ENCODE measurements at places on chromosomes 16 and 17.

DNA sequence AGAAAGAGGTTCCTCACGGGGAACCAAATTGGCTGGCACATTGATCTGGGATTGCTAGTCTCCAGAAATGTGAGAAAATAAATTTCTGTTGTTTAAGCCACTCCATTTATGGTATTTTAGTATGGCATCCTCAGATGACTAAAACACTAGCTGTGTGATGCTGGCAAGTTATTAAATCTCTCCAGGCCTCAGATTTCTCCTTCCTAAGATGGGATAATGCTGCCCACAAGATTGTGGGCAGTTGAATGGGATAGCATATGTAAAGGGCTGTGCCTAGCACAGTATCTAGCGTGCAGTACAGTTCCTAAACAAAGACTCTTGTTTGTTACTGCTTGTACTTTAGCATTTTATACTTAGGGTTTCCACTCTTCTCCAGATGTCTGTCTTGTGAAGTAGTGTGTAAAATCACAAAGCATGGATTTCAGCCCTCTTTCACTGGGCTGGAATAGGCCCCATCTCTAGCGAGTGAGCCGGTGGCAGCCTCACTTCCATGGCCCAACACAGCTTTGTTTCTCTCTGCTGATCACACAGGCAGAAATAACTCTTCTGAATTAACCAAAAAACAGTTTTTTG lies 38.2 kb upstream of the PHAF1 start:
- no peak for DNase-seq

GRCh38 chr16:17963185-17963836 lies 373.2 kb downstream of the NPIPA8 start:
- no peak for DNase-seq

DNA sequence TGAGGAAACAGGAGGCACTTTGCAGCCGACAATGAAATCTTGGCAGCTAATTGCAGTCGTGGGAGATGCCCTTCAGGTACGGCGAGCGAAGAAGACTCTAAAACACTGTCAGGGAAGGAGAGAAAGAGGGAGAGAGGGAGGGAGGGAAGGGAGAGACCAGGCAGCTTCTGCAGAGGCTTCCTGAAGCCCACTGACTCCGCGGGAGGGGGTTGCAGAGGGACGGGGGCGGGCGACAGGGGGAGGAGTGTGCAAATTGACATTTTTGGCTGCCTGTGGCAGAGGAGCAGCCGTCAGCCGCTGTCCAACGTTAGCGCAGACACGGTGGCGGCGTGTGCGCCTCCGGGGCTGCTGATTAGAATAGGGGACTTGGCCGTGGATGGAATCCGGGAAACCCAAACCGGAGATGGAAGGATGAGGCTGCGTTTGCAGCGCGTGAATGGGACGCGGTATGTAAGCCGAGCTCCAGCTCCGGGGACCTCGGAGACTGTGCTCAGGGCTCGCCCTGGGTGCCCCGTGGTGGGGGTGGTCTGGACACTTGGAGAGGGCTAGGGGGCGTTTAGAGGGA lies 849.1 kb upstream of the RBFOX1 start:
- DNase-seq = no peak

- DNase-seq = no peak
Measured at GRCh38 chr17:49441578-49441977, 26.9 kb upstream of the PHB1 start.

GRCh38 chr16:4200000-4200780 lies 41.7 kb downstream of the SRL start:
- DNase-seq = peak; percentile 57

GRCh38 chr16:80273635-80274538 lies 266.9 kb upstream of the DYNLRB2 start:
- no peak for DNase-seq

DNA sequence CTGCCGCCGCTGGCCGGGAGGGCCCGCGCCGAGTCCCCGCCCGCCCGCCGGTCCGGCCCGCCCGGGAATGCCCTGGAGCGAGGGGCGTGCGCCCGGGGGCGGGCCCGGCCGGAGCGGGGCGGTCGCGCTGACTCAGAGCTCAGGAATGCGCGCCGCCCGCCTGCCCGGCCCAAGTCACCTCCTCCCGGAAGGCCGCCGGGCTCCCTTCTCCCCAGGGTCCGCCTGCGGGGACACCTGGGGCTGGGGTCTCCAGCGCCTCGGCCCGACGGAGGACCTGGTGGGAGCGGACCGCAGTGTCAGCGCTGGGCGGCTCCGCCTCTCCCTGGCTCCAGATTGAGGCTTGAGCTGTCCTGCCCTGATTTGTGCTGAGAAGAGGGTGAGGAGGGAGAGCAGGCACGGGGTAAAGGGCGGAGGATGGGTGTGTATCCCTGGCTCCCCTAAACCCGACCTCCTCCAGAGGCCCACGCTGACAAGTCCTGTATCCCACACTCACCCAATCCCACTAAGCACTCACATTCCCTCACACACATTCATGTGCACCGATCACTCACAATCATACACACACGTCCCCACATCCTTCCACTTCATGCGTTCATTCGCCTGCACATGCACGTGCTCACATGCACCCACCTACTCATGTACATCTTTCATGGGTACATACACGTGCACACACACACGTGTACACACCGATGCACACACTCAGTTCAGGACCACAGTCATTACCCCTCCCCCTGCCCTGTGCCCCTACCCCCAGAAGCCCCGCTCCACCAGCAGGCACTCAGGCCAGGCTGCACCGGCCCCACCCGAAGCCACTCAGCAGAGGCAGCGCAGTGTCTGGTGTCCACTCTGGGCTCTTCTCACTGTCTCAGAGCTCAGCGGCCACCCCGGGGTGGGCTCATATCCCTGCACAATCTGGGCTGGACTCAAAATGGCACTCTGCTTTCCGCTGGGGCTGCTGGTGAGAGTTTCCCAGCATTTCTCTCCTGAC lies at the start of gene RHBDF1:
TSS of gene RHBDF1 (minus strand) at position 71 of the 988 bp plus-strand sequence. CDS start 7,616 bp downstream, outside the sequence.
- DNase-seq = peak; percentile 51

DNA sequence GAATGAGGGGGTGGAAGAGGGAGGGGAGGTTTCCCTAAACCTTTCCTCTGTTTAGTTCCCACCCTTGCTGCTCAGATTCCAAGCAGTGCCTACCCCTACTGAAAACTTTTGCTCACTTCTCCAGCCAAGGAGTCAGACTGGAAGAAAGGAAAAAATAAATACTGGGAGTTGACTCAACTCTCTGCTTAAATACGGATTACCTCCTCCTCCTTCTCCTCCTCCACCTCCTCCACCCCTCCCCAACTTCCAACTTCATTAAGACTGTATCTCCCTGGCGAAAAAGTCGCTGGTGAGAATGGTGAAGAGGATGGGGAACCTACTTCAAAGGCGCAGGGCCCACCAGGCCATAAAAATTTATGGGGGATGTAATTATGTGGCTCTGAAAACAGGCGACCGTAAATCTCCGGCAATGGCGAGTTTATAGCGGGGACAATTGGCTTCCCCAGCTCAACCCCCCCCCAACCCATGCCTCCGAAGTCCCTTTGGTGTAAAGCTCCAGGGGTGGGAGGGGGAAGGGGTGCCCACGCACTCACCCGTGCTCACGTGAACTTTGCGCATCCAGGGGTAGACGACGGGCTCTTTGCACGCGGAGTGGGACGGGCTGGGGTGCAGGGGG lies 712 bp downstream of the HOXB4 start:
- no peak for DNase-seq

GRCh38 chr17:49455272-49455861 lies 39.7 kb upstream of the NGFR start:
- DNase-seq = no peak

DNA sequence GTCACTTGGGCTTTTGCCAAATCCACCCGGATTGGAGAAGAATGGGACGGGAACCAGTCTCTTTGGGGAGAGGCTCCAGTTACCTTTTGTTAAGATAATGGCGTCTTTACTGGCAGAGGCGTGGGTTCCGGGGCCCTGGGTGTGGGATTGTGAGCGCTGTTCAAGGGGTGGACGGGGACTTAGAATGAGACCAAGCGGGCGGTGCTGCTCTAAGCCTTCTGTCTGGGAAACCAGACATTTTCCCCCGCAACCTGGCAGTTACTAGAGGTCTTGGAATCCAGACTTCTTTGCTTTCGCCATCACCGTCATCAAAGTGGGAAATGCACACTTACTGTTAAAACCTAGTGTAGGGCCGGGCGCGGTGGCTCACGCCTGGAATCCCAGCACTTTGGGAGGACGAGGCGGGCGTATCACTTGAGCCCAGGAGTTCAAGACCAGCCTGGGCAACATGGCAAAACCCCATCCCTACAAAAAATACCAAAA lies 706 bp downstream of the TEN1 start:
- DNase-seq = no peak

DNA sequence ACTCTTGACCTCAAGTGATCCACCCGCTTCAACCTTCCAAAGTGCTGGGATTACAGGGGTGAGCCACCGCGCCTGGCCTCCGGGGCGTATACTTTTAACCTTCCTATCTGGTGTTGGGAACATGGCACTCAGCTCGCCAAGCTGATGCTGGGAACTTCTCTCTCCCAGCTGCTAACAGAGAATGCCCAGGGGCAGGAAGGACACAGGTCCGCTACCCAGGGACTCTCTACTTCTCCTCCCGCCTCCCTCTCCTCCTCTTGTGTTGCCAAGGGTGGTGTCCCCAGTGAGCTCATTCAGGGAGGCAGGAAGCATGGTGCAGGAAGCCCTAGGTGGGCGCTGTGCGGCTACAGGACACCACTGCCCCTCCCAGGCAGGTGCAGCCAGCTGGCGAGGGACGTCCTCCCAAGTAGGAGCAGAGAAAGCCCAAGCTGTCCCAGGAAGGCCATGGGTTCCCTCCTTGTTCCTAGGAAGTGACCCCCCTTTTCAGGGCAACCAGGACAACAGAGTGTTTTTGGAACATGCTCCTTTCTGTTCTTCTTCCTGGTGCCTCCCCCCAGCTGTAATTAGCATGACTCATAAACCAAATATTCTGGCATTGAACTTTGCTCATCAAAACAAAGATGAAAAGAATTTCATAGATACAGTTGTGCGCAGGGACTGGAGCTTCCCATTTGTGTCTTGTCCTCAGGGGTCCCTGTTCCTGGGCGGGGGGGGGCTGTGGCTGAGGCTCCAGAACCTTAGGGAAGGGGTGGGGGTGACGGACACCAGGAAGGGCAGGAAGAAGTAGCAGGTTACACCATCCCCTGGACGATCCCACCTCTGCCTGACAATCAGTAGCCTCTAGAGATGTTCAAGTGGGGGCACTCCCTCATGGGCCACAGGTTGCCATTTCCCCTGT lies 2.7 kb downstream of the C1QTNF1 start:
- no peak for DNase-seq

- no peak for DNase-seq
Measured at GRCh38 chr16:70700101-70701020, 14.5 kb upstream of the MTSS2 start.

DNA sequence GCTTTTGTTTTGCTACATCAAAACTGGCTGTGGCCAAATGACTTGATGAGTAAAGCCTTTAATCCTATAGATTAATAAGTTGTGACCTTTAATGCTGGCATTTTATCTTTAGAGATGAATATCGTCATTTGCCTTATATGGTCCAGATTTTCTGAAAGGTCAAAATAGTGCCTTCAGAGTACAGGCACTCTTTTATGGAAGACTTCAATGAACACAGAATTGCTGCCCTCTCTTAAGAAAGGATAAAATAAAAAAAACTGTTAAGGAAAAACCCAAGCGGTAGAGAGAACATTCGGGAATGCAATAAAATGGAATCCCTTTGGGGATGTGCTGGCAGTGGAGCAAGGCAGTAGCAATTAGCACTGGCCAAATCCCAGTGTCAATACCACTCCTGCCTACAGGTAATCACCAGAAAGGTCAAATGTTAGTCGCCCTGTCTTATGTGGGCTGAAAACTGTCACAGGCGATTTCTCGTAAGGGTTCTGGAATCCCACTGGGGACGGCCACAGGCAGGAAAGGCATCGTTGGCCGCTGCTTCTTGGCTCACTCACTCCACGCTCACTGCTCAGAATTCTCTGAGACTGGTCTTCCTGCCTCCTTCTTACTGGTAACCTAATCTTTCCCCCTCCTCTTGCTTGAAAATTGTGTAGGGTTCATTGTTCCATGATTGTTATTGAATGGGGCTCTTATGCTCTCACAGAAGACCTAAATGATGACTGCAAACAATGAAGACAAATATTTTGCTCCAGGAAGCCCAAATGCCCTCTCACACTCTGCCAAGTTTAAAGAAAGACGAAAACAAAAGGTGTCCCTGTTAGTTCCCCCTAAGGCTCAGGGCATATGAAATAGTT lies 45.4 kb upstream of the HSBP1 start:
- no peak for DNase-seq

DNA sequence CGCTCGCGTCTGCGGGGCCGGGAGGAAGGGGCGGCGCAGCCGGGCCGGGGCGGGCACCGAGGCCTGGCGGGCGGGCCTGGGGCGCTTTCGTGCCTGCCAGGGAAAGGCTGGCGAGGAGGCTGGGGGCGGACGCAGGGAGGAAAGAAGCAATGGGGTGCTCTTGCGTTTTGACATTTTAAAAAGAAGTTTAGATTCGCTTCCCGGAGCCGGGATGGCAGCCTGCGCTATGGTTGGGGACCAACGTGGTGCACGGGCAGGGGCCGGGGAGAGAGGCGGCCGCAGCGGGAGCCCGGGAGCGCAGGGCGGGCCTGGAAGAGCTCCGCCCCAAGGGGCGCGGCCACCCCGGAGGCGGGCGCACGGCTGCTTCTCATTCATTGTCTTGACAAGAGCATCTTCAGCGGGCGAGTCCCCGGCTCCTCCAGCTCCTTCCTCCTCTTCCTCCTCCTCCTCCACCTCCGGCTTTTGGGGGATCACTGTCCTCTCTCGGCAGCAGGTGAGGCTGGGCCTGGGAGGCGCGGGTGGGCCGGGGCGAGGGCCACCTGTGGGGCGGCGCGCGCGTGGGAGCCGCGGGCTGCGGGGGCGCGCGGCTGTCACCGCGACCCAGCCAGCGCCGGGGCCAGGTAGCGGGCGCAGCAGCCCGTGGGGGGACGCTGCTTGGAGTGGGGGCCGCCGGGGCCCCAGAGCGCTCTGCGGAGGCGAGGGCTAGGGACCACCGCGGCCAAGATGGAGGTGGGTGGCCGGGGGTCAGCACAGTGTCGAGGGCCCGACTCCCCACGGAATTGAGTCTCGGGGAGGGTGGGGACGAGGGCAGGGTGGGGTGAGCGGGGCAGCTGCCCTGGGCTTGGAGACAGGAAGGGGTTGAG lies at the start of gene CORO1A:
TSS of gene CORO1A (plus strand) at position 370 of the 863 bp plus-strand sequence. CDS start 1,608 bp downstream, outside the sequence.
- DNase-seq = peak; percentile 91

DNA sequence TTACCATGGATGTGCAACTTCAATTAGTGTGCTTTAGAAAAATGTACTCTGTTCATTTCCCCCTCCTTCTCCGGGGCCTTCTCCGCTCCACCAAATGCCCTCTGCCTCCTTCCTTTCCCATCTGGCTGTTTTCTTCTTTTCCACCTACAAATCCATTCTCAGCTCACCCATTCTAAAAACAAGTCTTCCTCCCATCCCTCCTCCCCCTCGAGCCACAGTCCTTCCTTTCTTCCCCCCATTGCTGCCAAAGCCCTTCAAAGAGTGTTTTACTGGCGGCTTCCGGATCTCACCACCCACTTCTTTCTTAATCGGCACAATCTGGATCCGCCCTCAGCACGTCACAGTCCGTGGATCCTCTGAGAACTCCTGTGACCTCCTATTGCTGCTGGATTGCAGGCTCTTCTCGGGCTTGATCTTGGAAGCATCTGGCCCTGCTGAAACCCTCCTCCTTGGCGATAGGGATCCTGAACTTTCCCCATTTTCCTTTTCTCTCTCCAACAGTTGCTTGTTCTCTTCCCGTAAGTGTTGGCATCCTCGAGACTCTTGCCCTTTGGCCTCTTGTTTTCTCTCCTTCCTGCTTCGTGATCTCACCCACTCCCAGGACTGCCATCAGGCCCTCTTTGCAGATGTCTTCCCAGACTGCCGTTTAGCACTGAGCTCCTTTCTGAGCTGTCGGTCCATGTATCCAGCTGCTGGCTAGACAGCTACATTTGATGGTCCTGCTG lies 36.0 kb upstream of the FBXO47 start:
- peak; percentile 56 for DNase-seq

GRCh38 chr17:10169290-10169689 lies 29.1 kb downstream of the GAS7 start:
- DNase-seq = no peak

All from stimulated activated CD8-positive, alpha-beta memory T cell treated with anti-CD3 and anti-CD28 coated beads, Interleukin-4, amount 100 ng/mL, for 48 hours (primary cell).